ENCODE measurements at places on chromosomes 16 and 17.
A peak's percentile ranks its signal among the peaks of the same experiment; 100 is the strongest.

DNA sequence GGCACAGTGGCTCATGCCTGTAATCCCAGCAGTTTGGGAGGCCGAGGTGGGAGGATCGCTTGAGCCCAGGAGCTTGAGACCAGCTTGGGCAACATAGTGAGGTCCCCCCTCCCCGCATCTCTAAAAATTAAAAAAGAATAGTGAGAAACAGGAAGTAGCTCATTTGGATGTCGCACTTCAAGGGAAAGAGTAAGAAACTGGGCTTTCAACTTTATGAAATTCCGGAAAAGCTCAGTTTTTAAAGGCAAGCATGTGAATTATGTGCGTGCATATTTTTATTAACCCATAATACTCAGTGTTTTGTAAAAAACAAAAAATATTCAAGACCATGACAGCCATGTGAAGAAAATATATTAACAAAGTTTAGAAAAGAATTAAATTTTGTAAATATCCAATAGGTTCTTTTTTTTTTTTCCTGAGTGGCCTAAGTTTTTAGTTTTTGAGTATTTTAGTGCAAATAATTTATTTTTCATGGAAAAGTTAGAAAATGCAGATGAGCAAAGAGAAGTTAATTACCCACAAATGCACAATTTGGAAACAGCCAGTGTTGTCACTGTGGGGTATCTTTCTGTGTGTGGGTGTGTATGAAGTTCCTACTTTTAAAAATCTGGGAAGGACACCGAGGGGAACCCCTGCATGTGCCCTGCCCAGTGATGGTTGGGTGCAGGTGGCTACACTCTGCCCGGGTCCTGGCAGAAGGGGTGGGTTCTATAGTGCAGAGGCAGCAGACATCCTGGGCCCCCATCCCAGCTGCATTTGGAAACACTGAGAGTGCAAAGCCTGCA lies 40.0 kb downstream of the CIBAR2 start:
- no peak for DNase-seq

GRCh38 chr17:78842881-78843565 lies 2.4 kb upstream of the USP36 start:
- peak; percentile 20 for DNase-seq

- no peak for DNase-seq
These were observed 113.3 kb downstream of the AATF start for GRCh38 chr17:37062021-37062420.

- no peak for DNase-seq
These were observed 137.5 kb downstream of the SDK2 start for GRCh38 chr17:73506470-73507435.

- DNase-seq, result no peak
These were observed 6.2 kb upstream of the NOTUM start for GRCh38 chr17:81967244-81967532.

Data from stimulated activated CD8-positive, alpha-beta memory T cell treated with anti-CD3 and anti-CD28 coated beads, Interleukin-2, amount 100 ng/mL, for 1 hour (primary cell).